ENCODE measurements at places on chromosomes 5 and 9. TPM values are rescaled to one million over a fixed set of nuclear protein-coding genes. Genes with fewer than 3 reads are reported as not detected.

- peaks cover 3% of the 10 kb centered on the region for H3K4me1 ChIP-seq
- no peak overlapping the region for H3K4me3 ChIP-seq
These were observed 243.4 kb downstream of the SYK start for GRCh38 chr9:91045041-91045440.

CD74 gene
- 2,819 TPM for total RNA-seq

MUSK gene
- total RNA-seq, result 0.64 TPM

PDE8B gene
- 10.6 TPM for total RNA-seq

GRCh38 chr9:77810047-77810446 is 161.9 kb upstream of the GNA14 start:
- peaks cover under 1% of the 10 kb centered on the region for H3K4me1 ChIP-seq
- no peak overlapping the region for H3K27ac ChIP-seq
- no peak overlapping the region for H3K4me3 ChIP-seq

DNA sequence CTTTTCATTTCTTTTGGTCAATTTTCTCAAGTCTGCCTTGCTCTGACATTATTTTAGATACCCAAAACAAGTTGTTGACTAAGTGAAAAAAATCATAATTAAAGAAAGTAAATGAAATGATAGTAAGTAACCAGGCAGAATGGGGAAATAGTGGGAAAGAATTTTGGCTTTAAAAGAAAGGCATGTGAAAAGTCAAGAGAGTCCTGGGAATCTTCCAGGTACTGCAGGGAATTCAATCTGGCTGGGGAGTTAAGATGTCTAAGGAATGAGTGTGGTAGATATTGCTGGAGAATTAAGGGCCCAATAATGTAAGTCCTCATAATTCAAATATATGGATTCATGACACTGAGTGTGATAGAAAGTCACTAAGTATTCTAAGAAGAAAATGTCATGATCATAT is 123.1 kb upstream of the PAPPA start:
- no peaks in the 10 kb centered on the region for H3K36me3 ChIP-seq
- H3K4me1 ChIP-seq, result no peaks in the 10 kb centered on the region
- no peak overlapping the region for H3K4me3 ChIP-seq
- no peak for DNase-seq
- no peaks in the 10 kb centered on the region for H3K27me3 ChIP-seq
- H3K27ac ChIP-seq, result no peak overlapping the region

- H3K36me3 ChIP-seq, result no peaks in the 10 kb centered on the region
- H3K4me1 ChIP-seq, result no peaks in the 10 kb centered on the region
- no peak overlapping the region for H3K27ac ChIP-seq
- no peaks in the 10 kb centered on the region for H3K27me3 ChIP-seq
These were observed 134.1 kb upstream of the IFNE start for GRCh38 chr9:21616082-21616778.

DNA sequence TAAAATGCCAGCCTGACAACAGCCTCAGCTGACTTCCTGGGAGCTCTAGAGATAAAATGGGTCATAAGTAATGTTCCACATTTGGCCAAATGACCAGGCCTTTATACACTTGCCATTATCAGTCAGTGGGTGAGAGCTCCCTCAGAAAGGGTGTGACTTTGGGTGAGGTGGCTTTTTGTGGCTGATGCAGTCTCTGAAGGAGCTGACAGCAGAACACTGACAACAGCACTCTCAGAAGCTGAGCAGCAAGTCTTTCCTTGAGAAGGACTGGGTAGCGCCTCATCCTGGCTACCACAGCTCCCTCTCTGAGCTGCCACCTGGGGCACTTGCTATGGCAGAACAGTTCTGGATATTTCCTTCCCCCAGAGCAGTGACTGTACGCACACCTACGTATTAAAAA is 22.0 kb upstream of the GNAQ start:
- no peaks in the 10 kb centered on the region for H3K27me3 ChIP-seq
- H3K36me3 ChIP-seq, result no peaks in the 10 kb centered on the region

- no peaks in the 10 kb centered on the region for H3K4me1 ChIP-seq
- peaks cover 10% of the 10 kb centered on the region for H3K36me3 ChIP-seq
- H3K27me3 ChIP-seq, result no peaks in the 10 kb centered on the region
- H3K4me3 ChIP-seq, result no peak overlapping the region
- no peak for DNase-seq
These were observed 39.5 kb downstream of the NSUN2 start for GRCh38 chr5:6593148-6594016.

ANKRD31 gene
- total RNA-seq, result 0.25 TPM

NR5A1 gene
- total RNA-seq, result 0.09 TPM

DNA sequence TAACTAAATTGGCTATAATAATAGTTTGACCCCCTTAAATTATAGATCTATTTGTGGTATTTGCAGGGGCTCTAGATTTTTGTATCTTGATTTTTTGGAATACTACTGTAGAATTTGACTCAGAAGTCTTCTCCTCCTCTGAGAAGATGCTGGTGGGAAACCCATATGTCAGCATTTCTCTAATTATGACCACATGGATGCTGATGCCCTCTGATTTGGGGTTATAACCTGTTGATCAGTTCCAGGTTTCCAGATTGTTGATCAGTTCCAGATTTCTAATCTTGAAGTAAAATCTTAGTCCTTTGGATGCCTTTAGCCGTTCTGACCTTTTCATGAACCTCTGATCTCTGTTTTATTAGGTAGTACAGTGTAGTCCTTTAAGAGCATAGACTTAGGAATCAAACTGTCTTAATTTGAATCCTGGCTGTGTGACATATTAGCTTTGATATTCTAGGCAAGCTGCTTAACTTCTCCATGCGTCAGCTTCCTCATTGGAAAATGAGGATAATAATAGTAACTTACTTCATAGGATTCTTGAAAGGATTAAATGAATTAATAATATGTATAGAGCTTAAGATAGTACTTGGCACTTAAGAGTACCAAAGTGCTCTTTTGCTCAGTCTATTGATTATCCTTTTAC is 8.1 kb downstream of the FSD1L start:
- H3K27ac ChIP-seq, result no peak overlapping the region
- H3K4me1 ChIP-seq, result peaks cover 6% of the 10 kb centered on the region
- DNase-seq, result no peak
- H3K36me3 ChIP-seq, result no peaks in the 10 kb centered on the region

DNA sequence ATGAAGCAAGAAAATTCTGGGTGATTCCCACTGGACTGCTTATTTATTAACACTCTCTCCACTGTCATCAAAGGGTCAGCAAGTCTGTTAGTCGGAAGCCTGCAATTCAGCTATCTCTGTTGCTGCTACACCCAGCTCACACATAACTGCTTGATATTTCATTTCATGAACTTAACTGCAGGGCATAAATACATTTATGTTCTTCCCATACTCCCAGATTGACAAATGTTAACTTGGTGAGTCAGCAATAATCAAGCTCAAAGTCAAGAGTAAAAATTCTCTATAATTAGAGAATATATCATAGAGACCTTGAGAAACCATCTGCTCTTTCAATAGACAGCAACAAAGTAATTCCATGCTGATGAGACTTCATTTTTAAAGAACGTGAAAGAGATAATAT is 198.8 kb downstream of the ADAMTS12 start:
- H3K27me3 ChIP-seq, result no peaks in the 10 kb centered on the region
- H3K36me3 ChIP-seq, result no peaks in the 10 kb centered on the region
- H3K27ac ChIP-seq, result no peak overlapping the region
- no peak for DNase-seq
- H3K4me3 ChIP-seq, result no peak overlapping the region

Data from lung (tissue), 17 donors.